ENCODE measurements at places on chromosomes 3 and 15.

- DNase-seq: no peak
These were observed 110.6 kb upstream of the TNFAIP8L3 start for GRCh38 chr15:51205050-51205975.

DNA sequence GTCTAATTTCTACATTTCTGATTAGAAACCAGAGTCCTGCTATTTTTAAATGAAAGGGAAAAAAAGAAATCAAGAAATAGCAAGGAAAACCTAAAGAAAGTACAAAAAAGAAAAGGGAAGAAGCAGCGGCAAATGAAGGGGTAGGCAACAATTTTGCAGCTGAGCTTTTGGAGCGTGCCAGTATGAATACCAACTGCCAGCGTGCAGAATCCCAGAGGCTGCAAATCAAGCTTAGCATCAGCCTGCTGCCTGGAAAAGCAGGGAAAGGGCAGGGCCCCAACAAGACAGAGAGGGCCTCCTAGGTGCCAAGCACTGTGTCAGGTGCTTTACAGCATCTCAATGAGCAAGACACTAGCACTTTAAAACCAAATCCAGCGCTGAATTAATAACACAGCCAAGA lies 176.8 kb downstream of the STT3B start:
- DNase-seq: no peak

DNA sequence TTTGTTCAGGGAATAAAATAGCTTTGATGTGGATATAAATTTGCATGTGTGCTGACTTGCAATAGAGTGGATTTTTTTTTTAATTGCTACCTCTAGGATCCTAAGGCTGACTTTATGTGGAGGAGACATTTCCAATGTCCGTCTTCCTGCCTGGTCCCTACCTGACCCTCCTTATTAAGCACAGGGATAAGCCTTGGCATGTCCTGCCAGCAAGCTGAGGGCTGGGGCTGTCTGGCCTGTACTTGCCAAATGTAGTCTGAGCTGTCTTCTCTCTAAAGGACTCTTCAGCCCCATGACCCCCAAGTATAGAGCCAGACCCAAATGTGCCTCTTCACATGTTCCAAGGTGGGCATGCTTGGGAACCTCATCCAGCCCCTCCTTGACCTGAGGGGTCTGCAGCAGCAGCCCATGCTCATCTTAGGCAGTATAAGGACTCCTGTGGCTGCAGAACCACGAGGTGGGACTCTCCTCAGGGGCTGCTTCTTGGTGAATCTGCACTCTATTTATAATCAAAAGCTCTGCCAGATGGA lies 88.8 kb downstream of the CACNA1D start:
- DNase-seq: no peak

DNA sequence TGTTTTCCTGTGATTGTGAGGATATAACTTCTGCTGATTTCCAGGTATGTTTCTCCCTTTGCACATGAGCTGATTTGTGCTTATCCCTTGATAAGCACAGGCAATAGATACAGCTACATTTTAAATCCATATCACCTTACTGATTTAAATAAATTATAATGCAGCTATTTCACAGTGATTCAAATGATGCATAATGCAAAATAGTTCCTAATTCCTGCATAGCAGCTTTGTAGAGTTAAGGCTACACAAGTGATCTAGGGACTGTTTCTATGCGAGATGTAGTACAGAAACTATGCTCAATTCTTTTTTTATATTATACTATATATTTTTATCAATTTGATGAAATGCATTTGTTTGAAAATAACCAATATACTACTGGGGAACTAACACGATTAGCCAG lies 334.2 kb downstream of the LRTM1 start:
- DNase-seq: no peak
